ENCODE measurements at places on chromosomes 1 and 21.

DNA sequence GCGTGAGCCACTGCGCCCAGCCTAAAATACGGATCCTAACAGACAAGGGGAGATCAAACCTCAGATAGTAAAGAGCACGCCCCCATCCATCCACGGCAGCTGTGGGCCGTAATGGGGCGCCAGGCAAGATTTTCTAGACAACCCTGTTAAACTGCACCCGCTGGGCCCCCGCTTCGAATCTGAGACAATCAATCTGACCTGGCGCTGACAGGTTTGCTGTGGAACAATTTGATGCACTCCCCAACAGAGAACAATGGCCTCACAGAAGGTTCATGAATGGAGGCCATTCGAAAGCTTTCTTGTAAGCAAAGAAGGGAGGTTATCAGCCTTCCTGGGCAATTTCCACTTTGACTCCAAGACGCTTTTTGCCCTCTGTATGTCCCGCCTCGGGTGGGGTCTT is 30.5 kb downstream of the CLSTN1 start:
- no peak for DNase-seq

GRCh38 chr21:45570826-45571601 is 28.8 kb upstream of the SLC19A1 start:
- no peak for DNase-seq

DNA sequence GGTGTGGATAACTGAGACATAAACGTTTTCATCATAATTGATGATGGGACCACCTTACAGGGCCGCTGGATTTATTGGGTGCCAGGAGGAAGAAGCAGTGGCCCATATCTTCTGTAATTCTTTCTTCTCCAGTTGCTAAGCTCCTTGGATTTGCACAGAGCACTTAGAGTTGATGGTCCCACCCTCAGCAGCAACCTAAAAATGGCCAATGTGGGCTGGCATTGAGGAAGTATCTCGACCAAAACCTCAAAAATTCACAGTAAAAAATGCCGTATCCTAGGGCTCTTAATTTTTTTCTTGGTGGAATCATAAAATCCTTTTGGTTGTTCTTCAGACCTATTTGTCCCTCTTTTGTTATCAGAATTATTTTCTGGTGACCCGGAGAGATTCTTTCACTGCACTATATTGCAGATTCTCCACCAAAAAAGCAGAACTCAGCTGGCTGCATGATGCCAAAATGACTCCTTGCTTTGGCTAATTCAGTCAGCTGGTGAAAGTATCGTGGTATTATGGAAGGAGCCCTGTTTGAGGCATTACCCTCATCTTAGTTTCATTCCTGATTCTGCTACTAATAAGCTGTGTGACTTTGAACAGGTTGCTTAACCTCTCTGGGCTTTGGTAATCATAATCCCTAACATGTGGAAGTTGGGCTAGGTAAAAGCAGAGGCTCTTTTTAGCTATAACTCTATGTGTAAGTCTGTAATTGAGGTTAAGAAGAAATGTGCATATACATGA is 27.6 kb downstream of the KIRREL1 start:
- no peak for DNase-seq

DNA sequence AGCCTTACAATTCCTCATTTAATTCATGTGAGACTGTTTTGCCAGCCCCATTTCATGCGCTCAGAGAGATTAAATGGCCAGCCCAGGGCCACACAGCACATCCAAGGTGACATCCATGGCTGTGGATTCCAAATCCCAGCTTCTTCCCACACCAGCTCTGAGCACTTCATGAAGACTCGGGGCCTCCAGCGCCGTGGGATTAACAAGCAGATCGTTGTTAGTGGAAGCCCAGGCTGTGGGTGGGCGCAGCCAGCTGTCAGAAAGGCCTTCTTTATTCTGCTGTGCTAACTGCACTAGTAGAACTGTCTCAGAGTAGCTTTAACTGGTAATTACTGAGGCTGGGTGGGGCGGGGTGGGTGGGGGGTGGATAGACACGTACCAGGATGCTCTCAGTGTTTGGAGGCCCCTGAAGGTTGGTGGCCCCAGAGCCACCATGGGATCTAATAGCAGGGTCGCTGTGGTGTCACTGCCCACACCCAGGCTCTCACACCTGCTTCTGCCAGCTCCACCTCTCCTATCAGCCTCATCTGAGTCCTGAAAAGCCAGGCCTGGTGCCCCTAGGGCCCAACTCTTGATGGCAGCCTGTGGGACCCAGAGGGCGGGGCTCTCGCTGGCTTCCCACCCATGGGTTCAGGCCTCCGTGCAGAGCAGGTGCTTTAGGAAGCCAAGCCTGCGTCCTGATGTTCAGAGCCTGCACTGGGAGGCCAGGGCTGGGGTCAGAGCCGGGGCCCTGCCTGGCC is 3.4 kb downstream of the BMP8A start:
- no peak for DNase-seq

DNA sequence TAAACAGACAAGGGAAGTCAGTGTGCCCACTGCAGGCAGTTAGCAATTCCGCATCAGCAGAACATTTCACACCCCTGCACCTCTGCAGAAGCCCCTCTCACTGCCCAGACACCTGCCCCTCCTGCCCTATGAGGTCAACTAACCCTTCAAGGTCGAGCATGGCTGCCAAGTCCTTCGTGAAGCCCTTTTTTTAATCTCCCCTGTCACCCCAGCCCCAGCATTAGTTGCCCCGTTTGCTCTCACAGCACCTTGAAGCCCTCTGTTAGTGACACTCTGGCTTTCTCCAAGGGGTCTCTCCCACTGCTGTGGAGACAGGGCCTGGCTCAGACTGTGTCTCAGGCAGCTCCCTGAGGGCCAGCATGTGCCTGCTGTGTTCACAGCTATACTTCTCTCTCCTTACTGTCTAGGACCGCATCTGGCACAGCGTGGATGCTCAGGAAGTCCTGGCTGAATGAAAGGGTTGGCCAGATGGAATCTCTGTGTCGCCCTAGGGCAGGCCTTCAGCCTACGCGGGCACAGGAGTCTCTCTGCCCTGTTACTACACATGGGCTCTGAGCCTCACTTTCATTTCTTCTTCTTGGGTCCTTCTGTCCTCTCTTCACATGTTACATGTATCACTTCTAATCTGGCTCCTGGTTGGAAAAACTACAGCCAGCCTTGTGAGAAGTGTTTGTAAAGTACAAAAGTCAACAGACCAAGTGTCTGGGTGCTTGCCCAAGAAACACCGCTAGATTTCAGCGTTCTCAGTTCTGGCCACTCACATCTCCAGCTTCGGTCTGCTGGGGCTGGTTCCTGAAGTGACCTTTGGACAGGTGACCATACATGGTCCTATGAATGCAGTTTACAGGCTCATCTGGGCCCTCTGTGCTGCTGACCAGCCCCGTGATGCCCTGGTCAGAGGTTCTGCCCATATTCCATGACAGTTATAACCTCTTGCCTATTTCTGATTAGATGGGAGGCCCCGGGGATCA is 19.7 kb downstream of the SLC2A1 start:
- no peak for DNase-seq

DNA sequence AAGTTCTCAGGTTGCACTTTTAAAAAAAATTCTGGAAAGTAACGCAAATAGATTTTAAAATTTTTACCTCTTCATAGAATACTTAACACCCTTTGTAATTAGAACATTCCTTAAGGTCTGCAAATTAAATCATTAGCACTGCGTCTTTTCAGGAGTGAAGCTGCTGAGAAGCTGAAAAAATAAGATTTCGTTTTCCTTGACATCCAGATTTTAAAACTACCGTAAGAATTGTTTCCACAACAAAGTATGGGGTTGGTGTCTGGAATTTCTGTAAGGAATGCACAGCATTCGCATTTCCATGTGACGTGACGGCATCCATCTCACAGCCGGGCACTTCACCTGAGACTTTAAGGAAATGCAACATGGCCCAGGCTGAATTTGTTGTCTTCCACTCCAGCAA is 76.3 kb upstream of the COX20 start:
- DNase-seq: no peak

GRCh38 chr1:51843948-51844347 is 34.6 kb downstream of the NRDC start:
- DNase-seq: no peak

DNA sequence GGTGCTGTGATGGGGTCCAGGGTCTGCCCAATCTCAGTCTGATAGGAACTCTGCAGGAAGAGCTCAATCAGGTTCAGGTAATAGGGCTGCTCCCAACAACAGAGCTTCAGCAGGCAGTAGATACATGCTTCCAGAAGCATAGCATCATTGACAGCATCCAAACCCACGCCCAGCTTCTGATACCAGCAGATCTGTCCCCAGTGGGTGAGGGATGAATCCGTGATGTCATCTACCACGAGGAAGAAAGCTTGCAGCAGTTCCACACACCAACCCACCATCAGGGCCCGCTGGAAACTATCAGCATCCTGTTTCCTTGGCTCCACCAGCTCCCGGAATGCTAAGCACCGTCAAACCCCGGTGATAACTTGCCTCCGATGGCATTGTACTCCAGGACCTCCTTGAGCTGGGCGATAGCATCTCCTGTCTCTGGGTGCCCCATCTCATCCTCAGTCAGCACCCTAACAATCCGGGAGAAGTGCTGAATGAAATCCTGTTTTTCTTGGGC is 14.7 kb downstream of the NEK2 start:
- no peak for DNase-seq

GRCh38 chr1:207495801-207496792 is at the start of gene CR1:
Gene CR1, plus strand, starts transcription at chr1:207496157. Its CDS starts 111 bp downstream, at chr1:207496268.
- DNase-seq: peak; percentile 26

GRCh38 chr1:15243275-15244043 is 3.6 kb upstream of the FHAD1 start:
- no peak for DNase-seq

DNA sequence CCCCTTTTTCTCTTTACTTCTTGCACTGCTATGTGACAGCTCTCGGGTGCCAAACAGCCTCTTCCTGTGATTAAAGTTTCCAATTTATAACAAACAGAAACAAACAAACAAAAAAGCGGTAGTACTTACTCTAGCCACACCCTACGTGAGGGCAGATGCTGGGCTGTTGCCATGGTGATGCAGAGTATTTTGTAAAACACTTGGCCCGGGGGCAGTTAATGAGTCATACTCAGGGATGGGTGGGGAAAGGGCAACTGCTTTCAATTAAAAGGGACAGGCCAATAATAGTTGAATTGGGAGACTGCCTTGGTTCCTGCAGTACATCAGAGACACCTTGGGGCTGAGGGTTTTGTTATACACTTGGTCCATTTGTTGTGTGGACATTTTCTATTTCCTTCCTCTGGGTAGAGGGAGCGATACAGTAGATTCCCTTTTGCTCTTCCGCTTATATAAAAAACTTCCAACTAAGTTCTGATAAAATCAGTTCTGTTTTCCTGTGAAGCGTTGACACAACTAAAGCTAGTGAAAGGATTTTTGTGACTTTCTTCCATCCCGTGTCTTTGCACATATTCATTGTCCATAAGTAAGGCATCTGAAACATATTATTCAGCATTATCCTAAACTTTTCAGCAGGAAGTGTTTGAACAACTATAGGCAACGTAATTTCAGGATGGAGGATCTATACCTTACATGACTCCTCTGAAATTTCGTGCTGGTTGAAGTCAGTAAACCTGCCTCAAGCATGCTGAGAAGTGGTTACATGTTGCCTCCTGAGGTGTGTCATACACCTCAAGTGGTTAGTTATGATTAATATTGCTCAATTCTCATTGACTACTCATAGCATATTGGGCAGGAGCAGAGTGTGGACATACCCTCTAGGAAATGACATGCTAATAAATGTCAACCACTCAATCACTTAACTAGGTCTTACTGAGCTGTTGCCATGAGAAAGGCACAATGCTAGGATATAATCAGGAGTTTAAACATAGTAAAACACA is 36.7 kb upstream of the THEM4 start:
- peak; percentile 81 for DNase-seq

DNA sequence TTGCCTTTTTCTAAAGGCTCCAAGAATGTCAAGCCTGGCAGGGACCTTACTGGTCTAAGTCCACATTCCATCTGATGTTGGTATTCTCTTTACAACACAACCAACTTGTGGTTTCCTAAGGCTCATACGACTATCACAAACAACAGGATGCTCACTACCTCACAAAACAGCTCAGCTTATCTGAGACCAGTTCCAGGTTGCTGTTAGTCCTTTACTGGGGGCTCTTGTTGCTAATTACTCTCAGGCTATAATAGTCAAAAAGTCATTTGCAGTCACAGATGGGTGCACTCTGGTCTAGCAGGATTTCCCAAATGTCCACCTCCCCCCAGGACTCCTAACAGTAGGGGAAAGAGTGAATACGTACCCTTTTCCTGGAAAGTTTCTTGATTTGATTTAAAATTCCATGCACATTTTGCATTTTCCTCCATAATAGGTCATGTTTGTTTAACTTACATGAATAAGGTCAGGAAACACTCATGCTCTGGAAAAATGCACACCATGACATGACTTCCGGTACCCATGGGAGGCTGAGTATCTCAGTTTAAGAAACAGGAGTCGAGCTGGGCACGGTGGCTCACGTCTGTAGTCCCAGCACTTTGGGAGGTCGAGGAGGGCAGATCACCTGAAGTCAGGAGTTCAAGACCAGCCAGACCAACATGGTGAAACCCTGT is 16.0 kb downstream of the LCK start:
- no peak for DNase-seq

DNA sequence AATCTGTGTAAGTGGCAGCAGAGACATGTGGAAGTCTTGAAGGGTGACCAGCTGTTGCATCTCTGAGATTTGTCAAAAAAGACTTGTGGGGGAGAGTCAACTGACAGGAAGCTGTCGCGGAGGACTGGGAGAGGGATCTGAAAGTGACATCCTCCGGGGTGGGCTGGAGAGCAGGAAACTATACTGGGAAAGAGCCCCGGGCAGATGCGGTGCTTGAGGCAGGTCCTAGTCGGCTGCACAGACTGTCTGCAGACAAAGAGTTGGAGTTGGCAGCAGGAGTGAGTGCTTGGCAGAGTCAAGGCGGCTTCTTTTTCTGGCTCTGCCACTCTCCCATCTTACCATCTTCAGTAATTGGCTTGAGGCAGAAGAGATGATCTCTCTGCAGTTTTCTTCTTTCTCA is 294.0 kb upstream of the C1orf87 start:
- DNase-seq: no peak

GRCh38 chr1:39183503-39184353 is 20.8 kb upstream of the MACF1 start:
- peak; percentile 86 for DNase-seq

- DNase-seq: no peak
Observed at GRCh38 chr1:72227667-72228066, 54.7 kb downstream of the NEGR1 start.

DNA sequence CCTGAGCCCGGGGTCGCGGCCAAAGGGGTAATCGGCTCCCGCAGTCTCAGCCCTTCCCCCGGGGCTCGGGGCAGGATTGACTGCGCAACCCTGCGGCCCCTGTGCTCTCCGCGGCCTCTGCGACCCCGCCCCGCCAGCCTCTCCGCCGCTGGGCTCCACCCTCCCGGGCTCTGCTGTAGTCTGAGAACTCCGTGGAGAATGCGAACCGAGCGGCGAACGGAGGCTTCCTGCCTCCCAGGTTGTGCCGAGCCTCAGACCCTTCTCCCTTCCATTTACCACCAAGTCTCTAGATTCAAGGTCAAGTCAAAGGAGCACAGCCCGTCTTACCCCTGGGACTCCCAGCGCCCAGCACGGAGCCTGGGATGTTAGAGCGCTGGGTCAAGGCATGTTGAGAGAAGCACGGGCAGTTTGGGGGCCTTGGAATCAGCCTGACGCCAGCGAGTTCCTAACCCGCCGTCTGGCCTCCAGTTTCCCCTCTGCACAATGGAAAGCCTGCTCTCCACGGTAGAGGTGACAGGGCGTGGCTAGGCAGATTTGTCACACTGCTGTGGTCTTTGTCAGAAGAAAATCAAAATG is 3.0 kb downstream of the ATP2B4 start:
- peak; percentile 73 for DNase-seq

- no peak for DNase-seq
Observed at GRCh38 chr1:244962130-244962529, 97.8 kb upstream of the HNRNPU start.

- DNase-seq: peak; percentile 87
Observed at GRCh38 chr1:110209715-110210603, at the start of gene KCNC4. Gene KCNC4, plus strand, starts transcription at chr1:110210314. Its CDS starts 1,186 bp downstream, at chr1:110211500.

- DNase-seq: no peak
Observed at GRCh38 chr1:15669074-15669473, 15.0 kb upstream of the PLEKHM2 start.
